Mammary epithelial cell (primary cell): ENCODE measurements at places on chromosomes 5 and 9.
A peak's percentile ranks its signal among the peaks of the same experiment; 100 is the strongest.

GRCh38 chr5:127409246-127409917, 108.1 kb upstream of the PRRC1 start:
- no peak for DNase-seq

DNA sequence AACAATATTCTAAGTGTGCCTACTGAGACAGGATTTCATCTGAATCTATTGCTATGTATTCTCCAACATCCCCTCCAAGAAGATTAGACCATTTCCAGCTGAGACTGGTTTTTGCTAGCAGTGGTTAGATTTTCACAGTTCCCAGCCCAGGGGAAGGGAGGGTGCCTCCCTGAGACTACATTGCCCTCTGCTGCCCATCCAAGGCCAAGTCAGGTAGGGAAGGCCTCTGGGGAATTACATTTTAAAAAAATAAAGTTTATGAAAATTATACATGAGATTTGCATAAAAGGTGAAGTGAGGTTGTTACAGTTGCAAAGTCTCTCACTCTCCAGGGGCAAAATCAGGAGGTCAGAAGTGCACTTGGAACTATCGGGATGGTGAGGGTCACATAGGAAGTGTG, 28.0 kb upstream of the SYK start:
- peak; percentile 9 for DNase-seq

GRCh38 chr5:56671571-56671970, 143.8 kb upstream of the MAP3K1 start:
- no peak for DNase-seq

DNA sequence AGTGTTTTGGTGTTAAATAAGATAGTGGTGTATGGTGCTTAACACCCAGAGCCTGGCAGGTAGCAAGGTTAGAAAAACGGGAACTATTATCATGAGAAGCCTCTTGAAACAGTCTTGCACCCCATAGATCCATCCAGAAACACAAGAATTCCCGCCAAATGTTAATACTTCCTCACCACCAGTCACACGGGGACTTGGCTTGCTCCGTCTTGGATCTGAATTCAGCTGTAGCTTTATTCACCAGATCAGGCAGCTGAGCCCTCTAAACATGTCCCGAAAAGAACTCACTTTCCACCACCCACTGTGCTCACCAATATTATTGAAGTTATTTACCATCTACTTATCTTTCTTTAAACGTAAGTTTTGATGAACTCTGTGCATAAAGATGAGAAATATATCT, 101.6 kb upstream of the PTPN3 start:
- DNase-seq, result no peak

DNA sequence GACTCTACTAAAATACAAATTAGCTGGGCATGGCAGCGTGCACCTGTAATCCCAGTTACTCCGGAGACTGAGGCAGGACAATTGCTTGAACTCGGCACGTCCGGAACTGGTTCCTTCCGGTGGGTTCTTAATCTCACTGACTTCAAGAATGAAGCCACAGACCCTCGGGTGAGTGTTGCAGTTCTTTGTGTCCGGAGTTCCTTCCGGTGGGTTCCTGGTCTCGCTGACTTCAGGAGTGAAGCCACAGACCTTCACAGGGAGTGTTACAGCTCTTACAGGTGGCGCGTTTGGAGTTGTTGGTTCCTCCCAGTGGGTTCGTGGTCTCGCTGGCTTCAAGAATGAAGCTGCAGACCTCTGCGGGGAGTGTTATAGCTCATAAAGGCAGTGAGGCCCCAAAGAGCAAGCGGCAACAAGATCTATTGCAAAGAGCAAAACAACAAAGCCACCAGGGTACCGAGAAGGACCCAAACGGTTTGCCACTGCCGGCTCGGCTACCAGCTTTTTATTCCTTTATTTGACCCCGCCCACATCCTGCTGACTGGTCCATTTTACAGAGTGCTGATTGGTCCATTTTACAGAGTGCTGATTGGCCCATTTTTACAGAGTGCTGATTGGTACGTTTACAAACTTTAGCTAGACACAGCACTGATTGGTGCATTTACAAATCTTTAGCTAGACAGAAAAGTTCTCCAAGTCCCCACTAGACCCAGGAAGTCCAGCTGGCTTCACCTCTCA, 28.6 kb upstream of the SLC6A19 start:
- no peak for DNase-seq

DNA sequence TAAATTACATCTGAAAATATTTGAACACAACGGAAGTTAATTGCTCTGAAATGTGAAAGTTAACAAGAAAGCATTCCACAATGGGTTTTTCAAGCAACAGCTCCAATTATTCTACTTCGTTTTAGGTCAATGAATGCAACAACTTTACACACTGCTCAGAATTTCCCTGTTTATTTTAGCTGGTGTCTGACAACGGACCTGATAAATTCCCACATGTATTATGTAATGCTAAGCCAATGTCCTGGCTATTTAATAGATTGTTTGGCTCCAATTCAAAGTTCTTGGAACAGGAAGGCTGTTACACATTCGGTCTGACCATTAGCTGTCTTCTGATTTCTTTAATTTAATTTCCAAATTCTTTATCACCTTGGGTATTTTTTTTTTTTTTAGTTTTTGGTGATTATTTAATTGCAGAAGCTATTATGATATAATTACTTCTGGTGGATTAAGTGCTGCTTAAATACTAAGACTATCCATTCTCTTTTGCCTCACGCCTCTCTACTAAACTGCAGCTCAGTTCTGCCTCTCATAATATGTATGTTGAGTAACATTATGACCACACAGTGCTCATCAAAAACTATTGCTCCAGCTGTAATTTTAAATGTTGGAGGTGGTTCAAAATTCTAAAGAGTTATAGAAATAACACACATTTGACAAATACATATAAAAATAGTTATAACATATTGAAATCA, 57.9 kb downstream of the MEF2C start:
- no peak for DNase-seq

DNA sequence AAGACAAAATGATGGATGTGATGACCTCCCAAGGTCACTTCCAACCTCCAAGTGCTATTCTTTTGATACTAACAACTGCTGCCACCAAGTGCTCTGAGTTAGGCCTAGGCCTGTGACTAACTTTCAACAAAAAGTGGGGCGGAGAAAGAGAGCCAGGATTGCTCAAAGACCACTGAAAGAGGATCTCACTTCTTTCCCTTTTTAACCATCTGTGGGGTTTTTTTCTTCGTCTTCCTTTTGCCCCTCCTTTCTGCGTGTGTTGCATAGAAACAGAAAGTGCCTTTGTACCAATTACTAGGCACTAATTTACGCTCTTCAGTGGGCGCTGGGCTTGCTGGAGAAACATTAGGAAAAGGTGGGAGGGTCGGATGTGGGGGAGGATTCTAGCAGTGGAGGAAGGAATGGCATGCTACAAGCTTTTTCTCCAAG, 8.0 kb downstream of the KLF9 start:
- no peak for DNase-seq

- no peak for DNase-seq
Observed at GRCh38 chr9:3331801-3332200, 194.0 kb downstream of the RFX3 start.

GRCh38 chr5:64838803-64839202, 70.1 kb downstream of the CWC27 start:
- DNase-seq, result peak; percentile 34

DNA sequence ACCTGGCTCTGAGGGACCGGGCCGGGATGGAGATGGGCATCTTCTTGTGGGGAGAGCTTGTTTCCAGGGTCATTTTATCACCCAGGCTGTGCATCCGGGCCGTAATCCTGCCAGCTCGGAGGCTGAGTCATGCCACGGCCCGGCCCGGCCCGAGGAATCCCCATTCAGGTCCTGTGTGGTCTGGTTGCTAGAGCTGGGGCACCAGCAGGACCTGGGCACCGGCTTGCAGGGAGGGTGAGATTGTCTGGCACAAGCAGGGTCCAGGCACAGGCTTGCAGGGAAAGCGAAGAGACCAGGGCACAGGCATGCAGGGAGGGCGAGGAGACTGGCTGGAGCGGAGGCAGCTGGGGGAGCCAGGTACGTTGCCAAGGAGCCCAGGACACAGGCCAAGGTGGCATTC, 106.8 kb downstream of the RXRA start:
- DNase-seq, result peak; percentile 57

- DNase-seq, result no peak
Observed at GRCh38 chr9:18806232-18807080, 226.6 kb downstream of the SAXO1 start.
